DMS 273 treated with DMSO at 0.1 percent for 48 hours (cell line): ENCODE measurements at places on chromosomes 11 and 22.

GRCh38 chr11:134555510-134555909 is 143.5 kb upstream of the B3GAT1 start:
- no peak for DNase-seq

GRCh38 chr11:17013548-17014320 is 480 bp downstream of the PLEKHA7 start:
- DNase-seq = no peak

DNA sequence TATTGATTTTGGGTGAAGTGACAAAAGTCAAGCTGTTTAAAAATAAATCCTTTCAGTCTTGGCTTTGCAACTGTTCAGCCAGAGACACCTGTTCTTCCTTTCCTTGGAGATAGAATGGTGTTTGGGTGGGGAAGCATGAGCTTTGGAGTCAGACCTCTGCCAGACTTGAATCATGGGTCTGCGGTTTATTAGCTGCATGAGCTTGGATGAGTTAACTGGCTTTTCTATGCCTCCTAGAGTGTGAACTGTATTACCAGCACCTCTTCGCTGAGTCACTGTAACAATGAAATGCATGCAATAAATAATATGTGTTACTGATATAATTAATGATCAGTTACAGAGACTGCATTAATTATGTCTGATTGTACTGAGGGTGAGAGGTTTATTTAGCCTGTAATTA is 13.5 kb upstream of the MYEOV start:
- DNase-seq = no peak

- DNase-seq = no peak
Observed at GRCh38 chr11:108732395-108732794, 67.5 kb downstream of the DDX10 start.

DNA sequence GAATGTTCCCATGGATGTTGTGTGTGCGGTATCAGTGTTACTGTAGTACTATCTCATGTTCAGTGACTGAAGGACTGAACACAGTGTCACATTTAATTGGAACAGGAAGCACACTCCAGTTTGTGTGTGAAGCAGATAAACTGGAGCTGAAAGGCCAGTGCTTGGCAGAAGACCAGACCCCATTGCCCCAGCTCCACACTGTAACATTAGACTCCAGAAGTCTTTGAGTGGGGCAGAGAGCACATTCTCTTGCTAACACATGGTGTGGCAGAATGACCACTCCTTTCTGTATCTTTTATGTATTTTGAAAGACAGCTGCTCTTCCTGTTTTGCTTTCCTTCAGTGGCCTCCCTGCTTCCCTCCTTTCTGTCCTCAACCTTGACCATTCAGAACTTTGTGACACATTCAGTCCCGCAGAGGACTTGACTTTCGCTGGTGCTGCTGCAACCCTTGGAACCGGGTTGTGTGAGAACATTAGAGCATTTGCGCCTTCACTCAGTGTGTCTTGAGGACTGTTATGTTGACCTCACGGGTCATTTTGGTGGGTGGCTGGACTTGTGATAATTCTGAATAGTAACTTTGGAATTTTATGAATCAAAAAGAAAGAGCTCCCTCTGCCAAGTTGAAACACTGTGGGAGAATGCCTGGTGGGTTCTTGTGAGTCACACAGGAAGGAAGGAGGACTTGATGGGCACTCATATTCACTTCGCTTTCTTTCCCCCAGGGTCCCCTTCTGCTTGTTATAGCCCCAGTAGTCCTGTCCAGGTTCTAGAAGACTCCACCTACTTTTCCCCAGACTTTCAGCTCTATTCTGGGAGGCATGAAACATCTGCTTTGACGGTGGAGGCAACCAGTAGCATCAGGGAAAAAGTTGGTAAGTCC is 26.4 kb downstream of the AMOTL1 start:
- DNase-seq = no peak

DNA sequence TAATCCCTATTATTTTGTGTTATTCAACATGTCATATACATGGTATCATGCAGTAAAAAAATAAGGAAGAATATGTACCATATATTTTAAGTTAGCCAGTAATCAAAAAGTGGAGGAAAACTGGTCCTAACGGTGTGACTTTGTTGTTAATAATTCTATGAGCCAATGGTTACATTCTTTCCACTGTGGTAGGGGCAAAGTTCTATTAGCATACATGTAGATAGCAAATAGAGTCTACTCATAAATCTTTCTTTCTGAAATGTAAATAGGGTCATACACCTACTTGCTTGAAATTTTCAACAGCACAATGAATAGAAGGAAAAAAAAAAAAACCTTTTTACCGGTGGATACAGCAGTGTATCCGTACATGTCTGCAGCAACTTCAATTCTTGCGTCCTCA is 364.8 kb downstream of the RAB38 start:
- DNase-seq = no peak

- DNase-seq = no peak
Observed at GRCh38 chr11:85826116-85826855, 15.3 kb upstream of the SYTL2 start.

- no peak for DNase-seq
Observed at GRCh38 chr22:43470941-43471585, 59.2 kb downstream of the MPPED1 start.

- DNase-seq = no peak
Observed at GRCh38 chr11:125123947-125124617, 12.7 kb upstream of the TMEM218 start.

- DNase-seq = no peak
Observed at GRCh38 chr22:42608823-42609361, 5.8 kb downstream of the POLDIP3 start.
